CD4-positive, alpha-beta T cell treated with Interleukin-6 for 4 hours (primary cell): ENCODE measurements at places on chromosomes 6 and 20.

- DNase-seq = no peak
These were observed 355.5 kb upstream of the HTR1E start for GRCh38 chr6:86581833-86582232.

DNA sequence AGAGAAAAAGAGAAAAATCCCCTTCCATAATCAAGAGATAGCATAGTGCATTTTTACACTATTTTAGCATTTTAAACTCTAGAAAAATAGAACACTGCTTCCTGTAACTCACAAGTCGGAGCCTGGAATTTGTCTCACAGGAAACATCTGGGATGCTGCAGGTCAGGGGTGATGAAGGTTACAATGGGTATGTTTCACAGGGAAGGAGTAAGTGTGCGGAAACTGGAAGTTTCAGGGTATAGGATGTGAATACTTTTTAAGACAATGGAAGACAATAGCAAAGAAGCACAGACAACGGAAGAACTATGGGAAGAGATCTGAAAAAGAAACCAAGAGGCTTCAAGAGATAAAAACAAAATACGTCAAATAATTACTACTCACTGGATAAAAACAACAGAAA is 361.0 kb upstream of the MARCKS start:
- DNase-seq = no peak

DNA sequence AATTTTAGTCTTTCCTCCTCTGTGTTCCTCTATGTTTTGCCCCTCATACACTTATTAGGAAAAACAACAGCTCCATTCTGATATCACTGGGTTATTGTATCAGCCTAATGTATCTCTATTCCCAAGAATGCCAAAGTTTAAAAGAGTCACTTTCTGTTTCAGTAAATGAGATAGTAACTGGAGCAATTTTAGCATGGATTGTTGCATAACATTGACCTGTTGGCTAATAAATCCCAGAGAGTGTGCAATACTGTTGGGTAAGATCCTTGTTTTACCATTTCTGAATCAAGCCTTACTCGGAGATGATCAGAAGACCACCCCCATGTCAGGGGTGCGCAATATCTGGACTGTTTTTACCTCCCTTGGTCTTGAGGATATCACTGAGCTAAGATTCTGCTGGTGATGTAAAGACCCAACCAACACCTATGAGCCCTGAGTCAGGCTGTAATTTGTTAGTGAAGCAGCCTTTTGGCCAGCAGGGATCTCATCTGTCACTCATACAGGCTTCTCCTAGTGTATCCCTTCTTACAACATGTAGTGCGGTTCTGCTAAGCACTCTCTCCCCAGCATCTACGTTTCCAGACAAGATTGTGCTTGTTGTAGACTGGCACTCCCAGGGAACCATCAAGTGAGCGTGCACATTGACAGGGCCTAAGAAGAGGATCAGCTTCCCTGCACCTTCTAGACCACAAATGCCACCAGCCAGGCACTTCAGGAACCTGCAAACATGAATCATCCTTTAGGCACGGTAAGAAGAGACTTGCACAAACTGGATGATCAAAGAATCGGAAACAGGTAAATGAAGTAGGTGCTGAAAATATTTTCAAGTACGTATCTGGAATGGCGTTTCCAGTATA is 11.5 kb upstream of the IPCEF1 start:
- peak; percentile 9 for DNase-seq

DNA sequence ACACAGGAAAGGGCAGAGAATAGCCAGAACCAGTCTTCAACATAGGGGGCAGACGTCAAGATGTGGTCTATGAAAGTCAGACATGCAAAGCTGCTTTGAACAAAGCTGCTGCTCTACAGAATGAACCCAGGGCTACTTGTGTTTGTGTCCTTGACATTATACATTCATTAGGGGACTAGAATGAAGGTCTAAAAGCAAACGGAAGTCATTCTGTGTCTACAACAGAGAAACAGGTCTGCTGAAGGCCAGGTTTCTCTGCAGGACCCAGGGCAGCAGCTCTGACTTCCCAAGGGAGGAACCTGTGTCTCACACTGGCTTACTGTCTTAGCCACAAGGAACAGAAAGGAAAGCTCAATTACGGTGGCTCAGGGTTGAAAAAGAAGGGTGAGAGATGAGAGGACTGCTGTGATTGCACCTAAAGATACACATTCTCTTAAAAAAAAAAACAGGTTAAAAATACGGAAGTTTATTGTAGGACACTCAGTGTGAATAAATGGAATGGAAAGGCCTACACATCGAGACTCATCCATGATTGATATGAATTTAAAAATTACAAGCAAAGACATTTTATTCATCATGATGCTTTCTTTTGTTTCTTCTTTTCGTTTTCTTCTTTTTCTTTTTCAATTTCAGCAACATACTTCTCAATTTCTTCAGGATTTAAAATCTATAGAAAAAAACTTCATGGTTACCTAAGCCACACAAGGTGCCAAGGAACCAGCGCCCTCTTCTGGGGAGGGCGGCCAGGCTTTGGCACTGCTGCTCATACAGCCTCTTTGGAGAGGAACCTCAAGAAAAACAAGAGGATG is 6.7 kb downstream of the PSMA7 start:
- peak; percentile 82 for DNase-seq

- DNase-seq = no peak
These were observed 224.5 kb downstream of the PREX1 start for GRCh38 chr20:48603116-48603818.

- no peak for DNase-seq
These were observed 462.5 kb downstream of the CDH26 start for GRCh38 chr20:60420676-60421229.

- DNase-seq = no peak
These were observed 116.3 kb upstream of the FKBP1C start for GRCh38 chr6:63094947-63095346.

DNA sequence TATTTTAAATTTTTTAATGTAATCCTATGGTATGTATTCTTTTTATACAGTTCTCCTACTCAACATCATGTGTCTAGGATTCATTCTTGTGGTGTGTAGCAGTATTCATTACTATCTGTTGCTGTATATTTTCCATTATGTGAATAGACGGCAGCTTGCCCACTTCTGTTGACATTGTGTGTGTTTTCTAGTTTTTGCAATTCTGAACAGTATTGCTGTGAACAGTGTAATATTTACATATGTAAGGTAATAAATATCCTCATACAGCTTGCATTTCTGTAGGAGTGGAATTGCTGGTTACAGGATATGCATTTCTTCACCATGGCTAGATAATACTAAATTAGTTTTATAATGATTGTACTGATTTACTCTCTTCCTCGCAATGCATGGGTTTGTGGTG is 51.9 kb downstream of the SCAF8 start:
- DNase-seq = no peak

DNA sequence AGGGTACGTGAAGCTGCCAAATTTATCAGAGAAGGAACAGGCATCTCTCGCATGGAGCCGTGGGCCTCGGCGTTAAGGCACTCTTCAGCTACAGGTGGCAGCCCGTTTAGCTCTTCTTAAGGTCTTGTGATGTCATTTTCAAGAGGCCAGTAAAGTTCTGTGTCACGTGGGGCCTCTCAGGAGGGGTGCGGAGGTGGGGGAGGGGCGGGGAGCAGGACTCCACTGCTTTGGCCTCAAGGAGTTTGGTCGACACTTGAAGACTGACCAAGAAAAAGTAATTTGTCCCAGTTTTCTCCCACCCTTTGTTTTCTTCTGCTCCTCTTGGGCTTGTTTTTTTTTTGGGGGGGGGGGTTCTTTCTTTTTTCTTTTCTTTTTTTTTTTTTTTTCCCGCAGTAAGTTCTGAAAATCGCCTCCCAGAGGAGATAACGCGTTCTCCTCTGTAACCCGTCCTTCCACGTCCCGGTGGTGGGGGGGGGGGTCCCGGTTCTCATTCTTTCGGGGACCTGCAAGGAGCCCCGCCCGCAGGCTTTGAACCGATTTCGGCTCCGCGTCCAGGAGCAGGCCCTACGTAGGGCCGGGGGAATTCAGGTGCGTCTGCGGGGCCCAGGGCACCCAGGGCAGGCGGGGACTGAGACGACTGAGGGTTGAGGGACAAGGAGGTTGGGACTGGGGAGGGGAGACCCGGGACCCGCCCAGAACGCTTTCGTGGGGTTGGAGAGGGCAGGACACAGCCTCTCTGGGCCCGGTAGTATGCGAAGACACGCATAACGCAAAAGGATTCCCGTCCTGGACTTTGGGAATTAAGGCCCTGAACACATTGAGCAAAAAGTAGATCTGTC is 26.0 kb downstream of the GPX6 start:
- peak; percentile 45 for DNase-seq

GRCh38 chr6:50270415-50270814 is 220.7 kb upstream of the DEFB112 start:
- DNase-seq = no peak

GRCh38 chr6:33543116-33543515 is 37.0 kb downstream of the BAK1 start:
- DNase-seq = no peak

- DNase-seq = no peak
These were observed 14.6 kb downstream of the NAA20 start for GRCh38 chr20:20031790-20032189.

- DNase-seq = no peak
These were observed 7.1 kb downstream of the RPS6KA2 start for GRCh38 chr6:166619912-166620311.

DNA sequence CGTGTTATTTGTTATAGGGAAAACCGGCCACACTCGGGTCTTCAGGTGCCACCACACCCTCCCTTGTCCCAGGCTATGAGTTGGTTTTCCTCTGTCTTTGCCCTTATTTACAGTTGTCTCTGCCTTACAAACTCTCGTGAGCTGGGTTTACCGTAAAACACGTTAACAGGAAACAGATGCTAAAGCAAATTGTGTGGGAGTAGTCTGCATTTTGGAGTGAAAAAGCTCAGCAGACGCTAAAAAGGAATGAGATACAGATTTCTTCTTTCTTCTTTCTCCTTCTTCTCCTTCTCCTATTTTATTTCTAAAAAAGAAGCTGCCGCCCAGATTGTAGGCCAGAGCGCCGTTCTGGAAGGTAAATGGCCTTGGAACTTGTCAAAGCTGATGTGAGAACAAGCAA is 51.9 kb downstream of the APCDD1L start:
- DNase-seq = no peak

GRCh38 chr6:150152891-150153876 is 10.3 kb downstream of the PPP1R14C start:
- no peak for DNase-seq

GRCh38 chr20:9608639-9609340 is 94.4 kb downstream of the LAMP5 start:
- no peak for DNase-seq

DNA sequence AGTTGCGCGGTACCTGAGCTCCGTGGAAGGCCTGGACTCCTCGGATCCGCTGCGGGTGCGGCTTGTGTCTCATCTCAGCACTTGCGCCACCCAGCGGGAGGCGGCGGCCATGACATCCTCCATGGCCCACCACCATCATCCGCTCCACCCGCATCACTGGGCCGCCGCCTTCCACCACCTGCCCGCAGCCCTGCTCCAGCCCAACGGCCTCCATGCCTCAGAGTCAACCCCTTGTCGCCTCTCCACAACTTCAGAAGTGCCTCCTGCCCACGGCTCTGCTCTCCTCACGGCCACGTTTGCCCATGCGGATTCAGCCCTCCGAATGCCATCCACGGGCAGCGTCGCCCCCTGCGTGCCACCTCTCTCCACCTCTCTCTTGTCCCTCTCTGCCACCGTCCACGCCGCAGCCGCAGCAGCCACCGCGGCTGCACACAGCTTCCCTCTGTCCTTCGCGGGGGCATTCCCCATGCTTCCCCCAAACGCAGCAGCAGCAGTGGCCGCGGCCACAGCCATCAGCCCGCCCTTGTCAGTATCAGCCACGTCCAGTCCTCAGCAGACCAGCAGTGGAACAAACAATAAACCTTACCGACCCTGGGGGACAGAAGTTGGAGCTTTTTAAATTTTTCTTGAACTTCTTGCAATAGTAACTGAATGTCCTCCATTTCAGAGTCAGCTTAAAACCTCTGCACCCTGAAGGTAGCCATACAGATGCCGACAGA is 9.9 kb downstream of the HEY2 start:
- DNase-seq = peak; percentile 1

GRCh38 chr6:22830463-22830862 is 261.1 kb downstream of the HDGFL1 start:
- no peak for DNase-seq

- no peak for DNase-seq
These were observed 159.4 kb upstream of the CITED2 start for GRCh38 chr6:139533573-139534471.

- DNase-seq = peak; percentile 9
These were observed 93.7 kb downstream of the PSMB1 start for GRCh38 chr6:170459451-170459850.

DNA sequence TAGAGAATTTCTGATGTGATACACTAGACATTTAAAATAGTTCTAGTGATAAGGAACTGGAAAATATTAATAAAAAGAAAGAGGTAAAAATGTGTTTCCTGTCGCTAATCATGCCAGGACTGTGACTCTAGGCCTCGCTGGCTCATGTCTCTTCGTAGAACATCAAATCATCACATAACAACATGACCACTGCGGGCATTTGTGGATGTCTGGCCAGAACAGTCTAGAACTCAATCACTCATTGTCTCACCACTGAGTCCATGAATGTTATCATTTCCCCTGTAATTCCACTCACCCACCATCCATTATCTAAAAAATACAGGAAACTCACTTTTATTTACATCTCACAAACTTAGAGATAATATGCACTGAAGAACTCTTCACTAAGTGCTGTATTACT is 3.4 kb downstream of the HMGN3 start:
- no peak for DNase-seq

DNA sequence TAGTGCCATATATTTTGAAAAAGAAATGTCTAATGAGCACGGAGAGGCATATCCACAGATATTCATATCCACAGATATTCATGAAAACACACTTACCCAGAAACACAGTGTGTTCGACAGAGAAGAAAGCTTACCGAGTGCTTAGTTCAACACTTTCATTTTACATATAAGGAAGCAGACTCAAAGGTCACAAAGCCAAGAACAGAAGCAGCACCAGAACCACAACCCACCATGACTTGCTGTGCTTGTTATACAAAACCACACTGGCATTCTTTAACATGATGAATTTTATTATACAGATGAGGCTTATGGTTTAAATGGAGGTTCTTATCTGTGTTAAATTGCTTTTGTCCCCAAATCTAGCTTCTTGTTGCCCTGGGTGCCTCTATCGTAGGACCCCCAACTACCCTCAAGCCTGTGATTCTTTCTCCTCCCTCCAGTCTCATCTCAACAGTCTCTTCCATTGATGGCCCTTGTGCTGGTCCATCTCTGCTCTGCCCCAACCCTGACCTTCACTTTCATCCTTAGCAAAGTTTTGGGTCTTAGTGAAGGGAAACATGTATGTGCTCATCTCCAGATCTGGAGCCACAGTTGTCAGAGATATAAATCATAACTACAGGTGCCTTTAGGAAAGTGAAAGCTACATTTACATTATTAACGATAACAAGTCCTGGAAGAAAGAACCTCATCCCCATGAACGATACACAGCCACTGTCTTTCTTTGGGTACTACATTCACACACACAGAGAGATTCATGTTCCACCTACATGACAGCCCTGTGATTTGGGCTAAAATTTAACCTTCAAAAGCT is 40.0 kb downstream of the SF3B5 start:
- DNase-seq = peak; percentile 65

- DNase-seq = no peak
These were observed 804.1 kb downstream of the TFAP2A start for GRCh38 chr6:9610620-9611415.
